CD4-positive, alpha-beta memory T cell (primary cell): ENCODE measurements at places on chromosomes 2 and 18. TPM values are rescaled to one million over a fixed set of nuclear protein-coding genes. Genes with fewer than 3 reads are reported as not detected.

- H3K4me3 ChIP-seq, result no peak overlapping the region
- no peaks in the 10 kb centered on the region for H3K4me1 ChIP-seq
- no peak overlapping the region for H3K27ac ChIP-seq
- peaks cover 3% of the 10 kb centered on the region for H3K27me3 ChIP-seq
- H3K36me3 ChIP-seq, result no peaks in the 10 kb centered on the region
Observed at GRCh38 chr2:238967031-238967977, 119.4 kb downstream of the TWIST2 start.

GRCh38 chr2:239928391-239929350, 96.5 kb downstream of the NDUFA10 start:
- no peaks in the 10 kb centered on the region for H3K36me3 ChIP-seq
- H3K4me3 ChIP-seq, result no peak overlapping the region
- DNase-seq, result no peak
- H3K4me1 ChIP-seq, result peaks cover 10% of the 10 kb centered on the region
- H3K27me3 ChIP-seq, result no peaks in the 10 kb centered on the region

GRCh38 chr2:11722292-11723060, 24.0 kb upstream of the LPIN1 start:
- H3K4me1 ChIP-seq, result no peaks in the 10 kb centered on the region
- peaks cover 5% of the 10 kb centered on the region for H3K27me3 ChIP-seq
- H3K4me3 ChIP-seq, result no peak overlapping the region
- no peak for DNase-seq

DNA sequence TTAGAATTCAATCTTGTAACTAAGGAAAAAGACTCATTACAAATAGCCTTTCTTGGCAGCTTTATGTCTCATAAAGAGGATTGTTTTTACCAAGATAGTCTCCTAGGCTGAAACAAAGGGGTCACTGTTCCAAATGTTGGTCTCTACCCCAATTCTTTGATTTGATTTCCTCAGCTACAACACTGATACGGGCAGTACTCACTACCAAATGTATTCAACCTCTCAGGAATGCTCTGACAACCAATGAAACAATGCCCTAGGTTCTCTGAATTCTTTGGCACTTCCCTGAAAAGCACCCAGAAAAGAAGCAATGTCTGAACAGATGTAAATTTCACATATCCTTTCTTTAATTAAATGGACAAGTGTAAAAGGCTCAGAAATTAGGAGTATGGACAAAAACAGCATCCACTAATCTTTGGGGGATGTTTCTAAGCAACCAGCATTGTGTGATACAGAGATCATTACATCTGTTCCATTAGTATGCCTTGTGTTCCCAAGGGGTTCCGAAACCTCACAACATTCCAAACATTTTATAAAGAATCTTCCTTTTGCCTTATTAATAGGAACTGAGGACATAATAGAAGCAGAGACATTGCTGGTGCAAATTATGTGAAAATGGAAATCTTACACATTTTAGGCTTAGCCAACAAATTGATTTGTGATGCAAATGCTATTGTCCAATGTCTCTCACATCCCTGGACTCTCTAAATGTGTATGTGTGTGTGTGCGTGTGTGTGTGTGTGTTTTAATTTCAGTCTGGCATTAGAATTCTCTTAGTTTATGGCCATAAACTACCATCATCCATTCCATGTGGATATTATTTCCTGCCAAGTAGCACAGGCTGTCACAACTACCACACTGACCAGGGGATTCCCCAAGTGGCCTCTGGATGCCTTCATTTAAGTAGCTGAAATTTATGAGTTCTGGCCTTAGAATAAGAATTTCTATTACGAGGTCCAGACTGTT, 276.0 kb downstream of the MTX2 start:
- no peak overlapping the region for H3K4me3 ChIP-seq
- H3K27ac ChIP-seq, result no peak overlapping the region
- H3K4me1 ChIP-seq, result no peaks in the 10 kb centered on the region
- H3K36me3 ChIP-seq, result no peaks in the 10 kb centered on the region

DNA sequence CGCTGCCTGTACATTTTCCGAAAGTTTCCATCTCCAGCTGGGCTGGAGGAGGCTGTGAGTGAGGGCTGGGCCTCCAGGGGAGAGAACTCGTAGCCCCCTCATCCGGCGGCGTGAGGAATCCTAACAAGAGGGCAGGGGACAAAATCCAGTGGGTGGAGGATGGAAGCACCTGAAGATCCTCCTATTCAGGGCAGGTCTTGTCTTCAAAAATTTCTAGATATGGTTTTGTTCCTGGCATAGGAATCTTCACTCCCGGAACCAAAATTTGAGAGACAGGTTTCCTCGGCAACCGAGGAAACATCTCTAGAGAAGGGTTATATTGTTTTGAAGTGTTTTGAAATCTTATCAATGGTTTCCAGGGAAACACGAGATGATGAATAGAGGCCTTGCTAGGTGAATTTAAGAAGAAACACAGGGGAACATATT, 136.7 kb downstream of the SH3BP4 start:
- no peaks in the 10 kb centered on the region for H3K4me1 ChIP-seq
- H3K27ac ChIP-seq, result no peak overlapping the region
- no peak for DNase-seq
- H3K27me3 ChIP-seq, result no peaks in the 10 kb centered on the region

Gene RAB17
- not detected for total RNA-seq

DNA sequence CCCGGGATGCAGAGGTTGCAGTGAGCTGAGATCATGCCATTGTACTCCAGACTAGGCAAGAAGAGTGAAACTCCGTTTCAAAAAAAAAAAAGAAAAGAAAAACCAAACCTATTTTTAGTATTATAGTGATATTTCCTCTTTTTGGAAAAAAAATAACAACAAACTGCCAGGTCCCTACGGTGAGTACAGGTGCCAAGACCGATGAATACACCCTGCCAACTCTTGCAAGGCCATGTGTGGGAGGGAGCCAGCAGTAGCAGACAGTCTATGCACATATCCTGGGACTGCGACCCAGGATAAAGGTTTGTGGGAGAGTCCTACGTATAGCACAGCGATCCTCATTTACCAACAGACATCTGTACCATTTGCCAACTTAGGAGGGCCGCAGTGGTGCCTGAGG, 69.6 kb upstream of the DNMT3A start:
- H3K27me3 ChIP-seq, result no peaks in the 10 kb centered on the region
- no peak for DNase-seq
- H3K4me1 ChIP-seq, result no peaks in the 10 kb centered on the region

GRCh38 chr2:218149848-218150440, 16.8 kb downstream of the CXCR1 start:
- no peaks in the 10 kb centered on the region for H3K27me3 ChIP-seq
- no peak overlapping the region for H3K27ac ChIP-seq

- no peak overlapping the region for H3K27ac ChIP-seq
- no peaks in the 10 kb centered on the region for H3K4me1 ChIP-seq
- H3K36me3 ChIP-seq, result no peaks in the 10 kb centered on the region
- H3K27me3 ChIP-seq, result no peaks in the 10 kb centered on the region
Observed at GRCh38 chr2:65746931-65747675, 314.7 kb upstream of the SPRED2 start.

GRCh38 chr2:160062292-160063005, at the start of gene PLA2R1:
TSS of gene PLA2R1 (minus strand) at chr2:160062615. CDS start at chr2:160062403, 212 bp downstream.
- H3K27ac ChIP-seq, result no peak within 1 kb of the TSS
- peaks cover 7% of the 10 kb centered on the region for H3K27me3 ChIP-seq
- H3K4me3 ChIP-seq, result no peak within 1 kb of the TSS
- H3K36me3 ChIP-seq, result no peaks in the 10 kb centered on the region
- no peak for DNase-seq

GRCh38 chr2:64404743-64405142, 49.2 kb upstream of the LGALSL start:
- H3K4me1 ChIP-seq, result no peaks in the 10 kb centered on the region
- no peaks in the 10 kb centered on the region for H3K36me3 ChIP-seq
- H3K27ac ChIP-seq, result no peak overlapping the region
- no peaks in the 10 kb centered on the region for H3K27me3 ChIP-seq

Gene SLC16A14
- total RNA-seq, result 0.12 TPM

DNA sequence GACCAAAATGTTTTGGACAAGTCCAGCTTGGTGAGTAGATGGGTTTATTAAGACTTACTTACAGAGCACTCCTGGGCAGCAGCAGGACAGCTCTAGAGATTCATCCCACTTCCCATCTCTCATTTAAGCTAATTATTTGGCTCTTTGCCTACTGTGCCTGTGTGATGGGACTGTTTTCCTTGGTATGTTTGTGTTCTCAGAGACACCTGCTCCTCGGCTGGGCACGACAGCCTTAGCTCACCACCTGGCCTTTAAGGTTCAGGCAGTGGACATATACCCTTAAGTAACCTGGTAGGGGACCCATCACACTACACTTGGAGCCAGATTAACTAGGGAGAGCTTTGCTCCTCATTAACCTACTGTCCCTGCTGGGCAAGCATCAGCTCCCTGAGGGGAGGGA, 41.7 kb upstream of the EFEMP1 start:
- no peaks in the 10 kb centered on the region for H3K36me3 ChIP-seq
- H3K4me3 ChIP-seq, result no peak overlapping the region
- no peak for DNase-seq
- H3K27me3 ChIP-seq, result no peaks in the 10 kb centered on the region
- no peak overlapping the region for H3K27ac ChIP-seq

Gene MC2R
- total RNA-seq, result not detected

DNA sequence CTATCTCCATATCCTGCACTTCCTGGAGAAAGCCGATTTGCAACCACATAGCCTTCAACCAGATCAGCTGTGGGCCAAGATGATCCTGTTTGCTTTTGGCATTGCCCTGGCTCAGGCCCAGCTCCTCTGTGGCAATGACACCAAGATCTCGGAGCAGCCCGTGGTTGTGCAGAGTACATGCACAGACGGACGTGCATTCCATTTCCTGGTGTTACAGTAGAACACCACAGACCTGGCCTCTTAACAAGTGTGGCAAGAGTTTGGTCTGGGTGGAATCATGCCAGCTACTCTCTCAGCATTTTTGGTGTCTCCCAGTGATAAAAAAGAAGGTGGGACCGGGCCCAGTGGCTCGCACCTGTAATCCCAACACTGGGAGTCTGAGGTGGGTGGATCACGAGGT, 20.0 kb downstream of the MALT1 start:
- no peak overlapping the region for H3K4me3 ChIP-seq
- DNase-seq, result no peak
- H3K27me3 ChIP-seq, result no peaks in the 10 kb centered on the region

GRCh38 chr2:232890896-232891601, 21.0 kb downstream of the SNORC start:
- H3K27ac ChIP-seq, result no peak overlapping the region
- H3K27me3 ChIP-seq, result peaks cover 4% of the 10 kb centered on the region
- no peaks in the 10 kb centered on the region for H3K36me3 ChIP-seq
- no peak for DNase-seq
- H3K4me3 ChIP-seq, result no peak overlapping the region

DNA sequence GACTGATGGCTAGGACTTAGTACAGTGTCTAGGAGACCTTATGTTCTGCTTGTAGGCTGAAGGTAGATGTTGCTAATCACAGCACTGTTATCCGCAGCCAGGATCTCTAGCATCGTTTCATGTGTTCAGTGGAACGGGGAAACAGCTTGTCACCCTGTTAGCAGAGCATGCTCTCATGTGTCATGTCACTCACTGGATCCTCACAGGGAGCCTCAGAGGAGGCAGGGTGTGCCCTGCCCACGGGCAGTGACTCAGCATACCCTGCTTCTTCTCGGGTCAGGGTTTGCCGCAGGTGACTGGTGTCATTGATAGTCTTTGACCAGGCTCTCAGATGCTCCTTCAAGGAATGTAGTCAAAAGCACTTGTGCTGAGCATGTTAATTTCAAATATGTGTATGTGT, 44.4 kb downstream of the RPIA start:
- H3K4me3 ChIP-seq, result no peak overlapping the region
- H3K4me1 ChIP-seq, result no peaks in the 10 kb centered on the region
- no peak overlapping the region for H3K27ac ChIP-seq
- H3K36me3 ChIP-seq, result peaks cover 21% of the 10 kb centered on the region

DNA sequence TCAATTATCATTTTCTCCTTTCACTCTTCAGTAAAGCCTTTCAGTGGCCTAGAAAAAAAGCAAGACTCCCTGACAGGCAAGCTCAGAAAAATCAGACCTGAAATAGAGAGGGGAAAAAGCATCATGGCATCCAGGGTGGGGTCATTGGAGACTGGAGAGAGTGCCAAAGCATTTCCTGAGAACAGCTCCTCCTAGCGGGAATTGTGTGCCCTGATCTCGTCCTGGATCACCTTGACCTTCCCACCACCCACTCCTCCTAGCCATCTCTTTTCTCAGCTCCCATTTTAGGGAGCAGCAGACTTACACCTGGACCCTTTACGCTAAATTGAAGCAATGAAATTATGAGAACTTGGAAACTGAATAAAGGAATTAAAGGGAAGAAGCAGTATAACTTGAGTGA, 176.6 kb downstream of the VWC2L start:
- H3K4me1 ChIP-seq, result no peaks in the 10 kb centered on the region
- no peak for DNase-seq
- no peak overlapping the region for H3K27ac ChIP-seq
- no peaks in the 10 kb centered on the region for H3K36me3 ChIP-seq

Gene RSAD2
- total RNA-seq, result 4.9 TPM

DNA sequence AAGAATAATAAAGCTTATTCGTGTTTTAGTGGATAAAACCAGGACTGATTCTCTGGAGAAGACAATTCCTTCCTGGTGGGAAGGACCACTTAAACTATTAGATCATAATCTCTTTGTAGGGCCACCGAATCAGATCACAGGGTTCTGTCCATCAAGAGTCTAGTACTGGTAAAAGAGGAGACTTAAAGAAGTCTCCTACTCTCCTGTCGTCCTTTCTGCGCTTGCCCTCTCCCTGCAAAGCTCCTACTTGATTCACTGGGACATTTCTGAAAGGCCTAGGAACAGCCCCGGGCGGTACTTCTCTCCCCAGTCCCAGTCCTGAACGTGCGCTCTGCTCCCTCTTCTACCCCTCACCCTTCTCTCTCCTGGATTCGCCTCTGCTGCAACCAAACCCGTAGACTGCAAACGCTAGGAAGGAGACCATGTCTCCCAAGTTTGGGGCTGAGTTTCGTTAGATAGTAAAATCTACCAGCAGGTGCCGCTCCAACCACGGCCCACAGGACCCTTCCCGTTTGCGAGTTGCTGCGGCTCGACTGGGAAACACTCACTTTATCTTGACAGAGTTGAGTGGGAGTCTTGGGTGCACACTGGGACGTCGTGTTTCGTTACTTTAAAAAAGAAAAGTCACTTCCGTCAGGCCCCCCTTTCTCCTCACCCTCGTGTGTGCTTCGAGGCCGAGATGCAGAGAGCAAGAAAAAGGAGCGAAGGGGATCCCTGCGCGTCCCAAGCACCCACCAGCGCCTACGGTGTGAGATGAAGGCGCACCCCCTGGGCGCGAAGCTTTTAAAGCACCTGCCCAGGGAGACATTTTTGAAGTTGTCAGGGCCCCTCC, 923 bp downstream of the FIGLA start:
- no peak overlapping the region for H3K27ac ChIP-seq
- no peaks in the 10 kb centered on the region for H3K36me3 ChIP-seq
- no peak for DNase-seq
